ENCODE measurements at places on chromosomes 2 and 18. TPM values are rescaled to one million over a fixed set of nuclear protein-coding genes. Genes with fewer than 3 reads are reported as not detected.

DNA sequence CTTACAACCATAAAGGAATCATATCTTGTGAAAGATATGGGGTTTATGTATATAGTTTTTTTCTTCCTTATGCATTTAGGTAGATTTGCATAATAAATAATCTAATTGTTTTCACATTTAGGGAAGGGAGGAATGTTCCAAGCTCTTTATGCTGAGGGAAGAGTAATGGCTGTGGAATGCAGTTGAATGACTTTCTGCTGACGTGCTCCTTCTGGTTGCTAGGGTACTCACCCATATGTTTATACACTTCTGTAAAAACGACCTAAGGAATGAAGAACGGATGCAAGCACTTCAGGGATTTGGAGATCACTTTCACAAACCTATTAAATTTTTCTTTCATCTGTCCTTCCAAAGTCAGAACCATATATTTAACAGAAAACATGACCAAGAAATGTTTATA, 29.2 kb upstream of the PPP4R1 start:
- H3K27me3 ChIP-seq, result peaks cover 10% of the 10 kb centered on the region
- no peak overlapping the region for H3K4me3 ChIP-seq
- DNase-seq, result no peak
- H3K27ac ChIP-seq, result no peak overlapping the region

DNA sequence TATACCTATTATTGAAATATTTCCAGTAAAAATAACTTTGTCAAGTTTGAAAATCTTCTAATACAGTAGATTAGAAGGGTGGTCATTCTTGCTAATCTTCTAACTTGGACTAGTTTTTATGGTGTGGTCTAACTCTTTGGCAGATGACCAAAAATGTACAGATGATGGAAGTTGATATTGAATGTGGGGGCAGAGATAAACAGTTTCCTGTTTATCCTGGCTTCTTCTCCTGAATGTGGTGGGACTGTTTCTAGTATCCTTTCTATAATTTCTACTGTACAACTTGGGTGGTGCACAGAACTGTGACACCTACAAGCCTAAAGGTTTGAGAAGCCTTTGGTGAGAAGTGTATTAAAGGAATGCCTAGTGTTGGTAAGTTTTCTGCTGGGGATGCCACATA, 178.7 kb downstream of the PDE11A start:
- H3K4me3 ChIP-seq, result no peak overlapping the region
- H3K36me3 ChIP-seq, result no peaks in the 10 kb centered on the region
- peaks cover 16% of the 10 kb centered on the region for H3K27me3 ChIP-seq

- H3K27me3 ChIP-seq, result no peaks in the 10 kb centered on the region
- no peaks in the 10 kb centered on the region for H3K36me3 ChIP-seq
- no peak overlapping the region for H3K27ac ChIP-seq
- H3K4me3 ChIP-seq, result no peak overlapping the region
- no peak for DNase-seq
- no peaks in the 10 kb centered on the region for H3K4me1 ChIP-seq
Observed at GRCh38 chr18:11073971-11074370, 75.4 kb downstream of the PIEZO2 start.

GRCh38 chr2:47096451-47096850, 58.7 kb downstream of the STPG4 start:
- peaks cover 2% of the 10 kb centered on the region for H3K27me3 ChIP-seq
- DNase-seq, result no peak
- no peak overlapping the region for H3K4me3 ChIP-seq
- no peaks in the 10 kb centered on the region for H3K36me3 ChIP-seq

GRCh38 chr2:26721115-26722032, 28.9 kb downstream of the KCNK3 start:
- no peak for DNase-seq
- H3K27ac ChIP-seq, result no peak overlapping the region
- no peaks in the 10 kb centered on the region for H3K36me3 ChIP-seq
- no peak overlapping the region for H3K4me3 ChIP-seq
- peaks cover 6% of the 10 kb centered on the region for H3K27me3 ChIP-seq

SNED1 gene
- 18.7 TPM for total RNA-seq

DNA sequence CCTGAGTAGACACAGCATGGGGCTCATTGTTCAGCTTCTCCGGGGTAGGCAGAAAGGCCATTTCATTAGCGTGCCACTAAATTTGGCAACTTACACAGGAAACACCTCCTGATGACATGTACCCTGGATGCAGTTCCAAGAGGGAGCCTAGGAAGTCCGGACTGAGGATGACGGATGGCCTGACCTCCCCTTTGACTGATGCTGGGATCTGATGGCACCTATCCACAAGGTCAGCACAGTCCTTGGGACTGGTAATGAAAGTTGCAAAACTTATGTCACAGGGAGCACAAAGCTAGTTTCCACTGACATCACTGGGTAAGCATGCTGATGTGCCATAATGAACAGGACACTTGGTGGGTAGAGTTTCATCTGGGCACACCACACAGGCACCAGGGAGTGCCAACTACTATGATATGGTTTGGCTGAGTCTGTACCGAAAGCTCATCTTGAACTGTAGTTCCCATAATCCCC, 126.7 kb upstream of the ARL4C start:
- no peaks in the 10 kb centered on the region for H3K36me3 ChIP-seq
- H3K27ac ChIP-seq, result no peak overlapping the region
- peaks cover 20% of the 10 kb centered on the region for H3K27me3 ChIP-seq
- no peak for DNase-seq
- no peak overlapping the region for H3K4me3 ChIP-seq

DNA sequence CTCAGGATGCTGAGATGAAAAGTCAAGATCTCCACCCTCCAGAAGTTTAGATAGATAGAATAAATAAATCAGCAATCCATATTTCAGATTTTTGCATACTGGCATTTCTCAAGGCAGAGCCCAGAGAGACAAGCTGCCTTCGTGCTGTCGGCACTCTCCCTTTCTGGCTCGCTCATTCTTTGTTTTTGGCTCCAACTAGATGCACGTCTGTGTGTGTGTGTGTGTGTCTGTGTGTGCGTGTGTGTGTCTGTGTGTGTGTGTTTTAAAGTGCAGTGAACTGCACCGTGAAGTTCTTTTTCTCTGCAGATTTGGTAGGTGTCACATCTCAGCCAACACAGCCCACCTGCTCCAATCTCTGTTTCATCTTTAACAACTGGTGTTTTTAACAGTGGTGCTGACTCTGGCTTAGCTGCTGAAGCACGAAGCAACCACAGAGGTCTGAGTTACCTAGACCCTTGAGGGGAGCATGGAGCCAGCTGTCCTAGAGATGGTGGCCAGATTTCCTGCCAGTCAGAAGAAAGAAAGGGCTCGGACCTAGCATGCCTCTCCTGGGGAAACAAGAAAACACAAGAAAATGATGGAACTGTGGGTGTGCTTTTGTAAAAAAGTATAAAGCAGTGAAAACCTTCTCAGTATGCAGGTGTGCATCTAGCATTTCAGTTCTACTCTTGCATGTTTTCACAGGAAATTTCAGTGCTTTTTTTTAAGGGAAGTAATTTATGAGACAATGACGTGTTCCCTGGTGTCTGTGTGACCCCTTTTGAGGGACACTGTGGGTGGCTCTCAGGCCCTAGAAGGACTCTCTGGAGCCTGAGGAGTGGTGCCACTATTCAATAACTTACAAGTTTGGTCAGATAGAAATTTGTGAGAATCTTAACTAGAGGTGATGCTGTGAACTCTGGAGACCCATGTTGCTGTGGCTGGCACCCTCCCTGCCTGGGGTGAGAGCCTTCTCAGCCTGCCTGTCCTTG, 364.3 kb downstream of the RNF144A start:
- H3K27me3 ChIP-seq, result no peaks in the 10 kb centered on the region
- H3K4me1 ChIP-seq, result peaks cover 1% of the 10 kb centered on the region
- no peak overlapping the region for H3K27ac ChIP-seq
- no peak overlapping the region for H3K4me3 ChIP-seq
- no peaks in the 10 kb centered on the region for H3K36me3 ChIP-seq

DNA sequence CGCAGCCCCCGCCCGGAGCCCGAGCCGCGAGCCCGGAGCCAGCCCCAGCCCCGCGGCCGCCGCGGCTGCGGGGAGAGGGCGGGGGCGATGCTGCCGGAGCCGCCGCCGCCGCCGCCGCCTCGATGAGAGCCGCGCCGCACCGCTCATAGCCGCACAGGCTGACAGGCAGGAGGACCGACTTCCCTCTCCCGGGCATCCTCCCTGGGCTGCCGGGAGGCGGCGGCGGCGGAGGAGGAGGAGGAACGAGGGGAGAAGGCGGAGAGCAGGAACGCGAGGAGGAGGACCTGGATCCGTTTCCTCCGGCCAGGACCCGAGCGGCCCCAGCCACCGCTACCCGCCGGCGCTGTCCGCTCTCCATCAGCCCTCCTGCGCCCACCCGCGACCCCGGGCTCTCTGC, 370 bp downstream of the KLHL29 start:
- no peaks in the 10 kb centered on the region for H3K36me3 ChIP-seq
- no peak overlapping the region for H3K27ac ChIP-seq
- no peak for DNase-seq
- H3K4me3 ChIP-seq, result no peak overlapping the region

TMEM247 gene
- total RNA-seq, result not detected

- H3K4me1 ChIP-seq, result no peaks in the 10 kb centered on the region
- no peak overlapping the region for H3K4me3 ChIP-seq
- no peak overlapping the region for H3K27ac ChIP-seq
- no peak for DNase-seq
Observed at GRCh38 chr2:37740164-37740739, 68.8 kb upstream of the CDC42EP3 start.

- peaks cover 8% of the 10 kb centered on the region for H3K36me3 ChIP-seq
- H3K4me1 ChIP-seq, result no peaks in the 10 kb centered on the region
- H3K27ac ChIP-seq, result no peak overlapping the region
- no peak overlapping the region for H3K4me3 ChIP-seq
- no peak for DNase-seq
- no peaks in the 10 kb centered on the region for H3K27me3 ChIP-seq
Observed at GRCh38 chr2:178884440-178884839, 77.2 kb upstream of the TTN start.

HOXD8 gene
- total RNA-seq, result not detected

DNA sequence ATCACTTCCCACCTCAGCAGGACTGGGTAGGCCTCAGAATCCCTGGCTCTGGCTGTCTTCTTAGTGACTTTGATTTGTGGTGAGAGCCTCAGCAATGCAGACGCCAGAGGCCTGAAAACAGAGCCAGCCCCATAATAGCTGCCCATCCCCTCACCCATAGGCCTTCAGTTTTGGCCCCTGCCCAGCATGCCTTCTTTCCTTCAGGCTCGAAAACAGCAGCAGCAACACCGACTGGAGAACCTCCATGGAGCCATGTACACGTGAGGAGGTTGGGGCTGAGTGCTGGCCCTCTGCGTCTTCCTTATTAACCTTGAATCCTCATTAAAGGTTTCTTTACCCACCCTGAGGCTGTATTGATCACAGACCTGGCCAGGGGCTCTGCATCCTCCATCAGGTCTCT, 1.7 kb downstream of the RNF181 start:
- peaks cover 5% of the 10 kb centered on the region for H3K36me3 ChIP-seq
- no peak for DNase-seq
- H3K27me3 ChIP-seq, result no peaks in the 10 kb centered on the region
- peak overlapping the region; percentile 93 for H3K27ac ChIP-seq

DNA sequence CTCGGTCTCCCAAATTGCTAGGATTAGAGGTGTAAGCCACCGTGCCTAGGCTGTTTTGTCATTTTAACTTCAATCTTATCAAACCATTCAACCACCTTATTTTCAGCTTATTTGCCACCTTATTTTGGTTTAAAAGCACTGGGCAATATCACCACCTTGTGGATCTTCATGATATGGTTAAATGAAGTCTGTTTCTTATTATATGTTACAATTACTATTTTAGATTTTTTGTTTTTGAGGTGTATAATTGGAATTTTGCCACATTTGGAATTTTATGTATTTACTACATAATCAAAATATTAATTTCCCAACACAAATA, 43.8 kb upstream of the SCN9A start:
- no peak overlapping the region for H3K4me3 ChIP-seq
- H3K36me3 ChIP-seq, result no peaks in the 10 kb centered on the region
- no peak overlapping the region for H3K27ac ChIP-seq
- no peak for DNase-seq
- no peaks in the 10 kb centered on the region for H3K27me3 ChIP-seq

DNA sequence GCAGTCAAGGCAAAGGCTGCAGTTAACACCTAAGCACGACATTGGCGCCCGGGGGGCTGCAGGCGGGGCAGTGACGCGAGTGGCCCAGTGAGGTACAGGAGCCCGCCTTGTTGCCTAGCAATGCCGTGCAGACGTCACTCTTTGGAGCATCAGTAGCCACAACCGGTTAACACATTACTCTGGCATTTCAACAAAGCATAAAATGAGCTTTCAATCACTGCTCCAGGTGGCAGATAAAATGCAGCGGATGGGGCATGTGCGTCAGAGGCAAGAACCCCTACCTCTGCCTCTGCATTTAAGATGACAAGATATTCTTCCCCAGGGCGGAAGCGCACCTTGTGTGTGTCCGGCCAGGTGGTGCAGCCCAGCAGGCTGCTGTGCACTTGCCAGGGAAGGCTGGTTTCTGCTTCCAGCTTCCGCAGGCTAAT, 139.4 kb downstream of the MTCL1 start:
- no peaks in the 10 kb centered on the region for H3K36me3 ChIP-seq
- H3K27me3 ChIP-seq, result peaks cover 8% of the 10 kb centered on the region
- H3K27ac ChIP-seq, result no peak overlapping the region
- H3K4me1 ChIP-seq, result no peaks in the 10 kb centered on the region
- DNase-seq, result no peak
- no peak overlapping the region for H3K4me3 ChIP-seq

ACMSD gene
- not detected for total RNA-seq

Measured in activated naive CD8-positive, alpha-beta T cell treated with anti-CD3 and anti-CD28 coated beads, Interleukin-2, amount 10 ng/mL, durations not matched to agents 7 days and 5 days (primary cell).